ENCODE measurements at places on chromosomes 12 and 14.

- DNase-seq, result no peak
These were observed 320.7 kb downstream of the SOX5 start for GRCh38 chr12:23628806-23629205.

- no peak for DNase-seq
These were observed 2.4 kb upstream of the KCNC2 start for GRCh38 chr12:75212072-75212471.

GRCh38 chr14:69475194-69475818 is 9.2 kb upstream of the PLEKHD1 start:
- DNase-seq, result no peak

GRCh38 chr12:54337854-54338650 is 13.1 kb downstream of the COPZ1 start:
- no peak for DNase-seq

- no peak for DNase-seq
These were observed 59.3 kb downstream of the PHETA1 start for GRCh38 chr12:111309584-111309983.

GRCh38 chr14:21026274-21026987 is 1.6 kb upstream of the NDRG2 start:
- no peak for DNase-seq

GRCh38 chr12:118500299-118500698 is 123.9 kb downstream of the SUDS3 start:
- DNase-seq, result no peak

DNA sequence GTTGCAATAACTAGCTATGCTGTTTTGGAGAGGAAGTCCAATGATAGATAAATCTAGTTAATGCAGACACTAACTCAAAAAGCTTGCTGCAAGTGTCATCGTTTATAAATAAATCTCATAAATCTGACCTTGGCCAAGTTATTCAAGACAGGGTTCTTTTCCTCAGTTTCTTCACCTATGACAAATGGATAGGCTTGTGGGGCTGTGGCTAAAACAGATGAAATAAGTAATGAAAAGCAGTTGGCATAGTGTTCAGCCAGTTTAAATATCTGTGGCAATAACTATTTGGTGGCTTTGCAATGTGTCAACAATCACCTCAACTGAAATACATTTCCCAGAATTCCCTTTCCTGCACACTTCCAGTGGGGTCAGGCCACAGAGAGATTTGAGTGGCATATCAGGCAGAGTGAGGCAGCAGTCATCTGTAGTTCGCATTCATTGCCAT is 169.9 kb downstream of the DYRK2 start:
- DNase-seq, result no peak

DNA sequence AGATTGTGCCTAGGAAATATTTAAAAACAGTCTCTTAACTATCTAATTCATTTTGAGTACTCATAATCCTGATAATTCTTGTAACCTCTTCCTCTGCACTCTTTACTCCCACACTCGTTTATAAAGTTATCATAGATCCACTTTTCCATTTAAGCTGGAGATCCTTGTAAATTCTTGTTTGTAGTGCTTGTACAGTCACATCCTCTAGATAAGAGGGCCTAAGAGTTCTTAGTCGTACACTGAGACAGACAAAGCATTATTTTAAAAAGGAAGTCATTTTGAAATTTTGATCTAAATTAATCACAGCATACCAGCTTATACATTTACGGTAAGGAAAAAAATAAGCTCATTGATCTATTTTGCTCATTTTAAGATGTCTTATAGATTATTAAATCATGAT is 42.5 kb downstream of the LMO3 start:
- DNase-seq, result no peak

GRCh38 chr12:45622210-45622937 is 107.1 kb upstream of the ARID2 start:
- DNase-seq, result no peak

All from activated naive CD4-positive, alpha-beta T cell (primary cell).